ENCODE measurements at places on chromosomes 16 and 17.

DNA sequence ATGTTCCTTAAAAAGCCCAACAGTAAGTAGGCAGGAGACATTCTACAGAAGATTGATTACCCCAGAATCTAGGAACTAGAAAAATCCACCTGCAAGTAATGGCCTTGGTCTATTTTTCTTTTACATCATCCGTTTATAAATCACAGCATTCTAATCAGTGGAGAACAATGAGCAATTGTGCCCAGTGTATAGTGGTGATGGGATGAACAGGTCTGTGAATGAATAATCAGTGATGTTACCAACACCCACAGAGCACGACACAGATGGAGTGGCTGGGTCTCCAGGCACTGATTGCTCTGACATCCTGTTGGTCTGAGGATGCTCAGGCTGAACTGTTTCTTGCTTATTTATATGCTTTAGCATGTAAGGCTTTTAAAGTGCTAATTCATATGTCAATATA, 1251.2 kb upstream of the CDH8 start:
- DNase-seq, result no peak

- DNase-seq, result no peak
Observed at GRCh38 chr17:21276264-21276588, 8.3 kb upstream of the MAP2K3 start.

GRCh38 chr16:16042076-16042475, 92.7 kb downstream of the ABCC1 start:
- no peak for DNase-seq

DNA sequence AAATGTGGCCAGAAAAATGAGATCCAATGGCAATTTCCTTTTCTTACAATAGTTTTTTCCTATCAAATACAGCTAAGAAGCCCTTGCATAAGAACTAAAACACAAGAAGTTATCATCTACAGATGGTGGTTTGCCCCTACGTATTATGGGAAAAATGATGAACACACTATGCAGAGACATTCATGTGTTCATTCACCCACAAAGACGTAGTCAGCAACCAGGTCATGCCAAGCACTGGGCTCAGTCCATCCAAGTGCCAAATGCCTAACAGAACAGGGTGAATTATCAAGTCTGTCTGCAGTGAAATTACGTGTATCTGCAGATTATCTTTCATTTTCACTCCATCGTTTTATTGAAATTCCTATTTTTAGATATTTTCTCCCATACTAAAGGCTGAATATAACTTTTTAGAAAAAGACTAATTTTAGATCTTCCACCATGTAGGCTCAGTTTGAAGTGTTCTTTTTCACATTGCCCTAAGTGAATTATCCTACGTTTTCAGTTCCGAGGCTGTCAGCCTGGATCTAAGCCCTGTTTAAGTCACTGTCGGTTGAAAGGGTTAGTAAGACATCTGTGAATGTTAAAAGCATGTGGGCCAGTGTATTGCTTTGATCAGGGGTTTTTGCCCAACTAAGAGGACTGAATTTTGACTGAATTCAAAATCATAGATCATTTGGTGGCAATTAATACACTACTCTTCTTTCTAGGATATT, 78.1 kb upstream of the DHX40 start:
- no peak for DNase-seq

DNA sequence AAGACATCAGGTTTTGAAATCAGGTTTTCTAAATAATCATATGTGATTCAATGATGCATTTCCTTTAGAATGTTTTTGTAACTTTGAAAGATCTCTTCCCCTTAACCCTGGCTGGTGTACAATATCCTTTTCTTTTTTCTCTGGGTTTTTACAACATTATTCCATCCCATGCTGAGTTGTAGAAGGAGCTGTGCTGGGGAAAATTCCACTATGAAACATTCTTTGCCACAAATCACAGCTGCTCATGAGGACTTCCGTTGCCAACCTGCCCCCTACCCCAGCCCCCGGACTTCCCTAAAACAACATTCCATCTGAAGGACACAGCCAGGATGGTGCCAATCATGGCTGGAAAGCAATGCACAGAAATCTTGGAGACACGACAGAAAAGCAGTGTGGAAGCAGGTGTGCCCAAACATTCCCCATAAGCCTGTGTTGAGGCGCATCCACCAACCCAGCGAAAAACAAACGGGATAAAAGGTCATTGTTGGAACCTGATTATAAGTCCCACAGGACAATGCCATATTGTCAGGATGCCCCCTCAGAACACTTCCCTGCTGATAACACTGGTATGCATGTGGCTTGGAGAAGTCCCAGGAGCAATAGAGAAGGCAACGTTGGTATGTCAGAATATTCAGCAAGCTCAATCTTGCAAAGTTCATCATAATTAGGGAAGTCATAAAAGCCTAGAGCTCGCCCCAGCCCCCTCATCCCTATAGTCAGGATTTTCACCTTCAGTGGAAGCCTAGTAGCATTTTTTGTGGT, 475.0 kb downstream of the HS3ST3B1 start:
- no peak for DNase-seq

- DNase-seq, result no peak
Observed at GRCh38 chr17:75872434-75873351, 5.7 kb downstream of the TRIM47 start.

GRCh38 chr16:56401482-56401881, 23.9 kb downstream of the AMFR start:
- no peak for DNase-seq

DNA sequence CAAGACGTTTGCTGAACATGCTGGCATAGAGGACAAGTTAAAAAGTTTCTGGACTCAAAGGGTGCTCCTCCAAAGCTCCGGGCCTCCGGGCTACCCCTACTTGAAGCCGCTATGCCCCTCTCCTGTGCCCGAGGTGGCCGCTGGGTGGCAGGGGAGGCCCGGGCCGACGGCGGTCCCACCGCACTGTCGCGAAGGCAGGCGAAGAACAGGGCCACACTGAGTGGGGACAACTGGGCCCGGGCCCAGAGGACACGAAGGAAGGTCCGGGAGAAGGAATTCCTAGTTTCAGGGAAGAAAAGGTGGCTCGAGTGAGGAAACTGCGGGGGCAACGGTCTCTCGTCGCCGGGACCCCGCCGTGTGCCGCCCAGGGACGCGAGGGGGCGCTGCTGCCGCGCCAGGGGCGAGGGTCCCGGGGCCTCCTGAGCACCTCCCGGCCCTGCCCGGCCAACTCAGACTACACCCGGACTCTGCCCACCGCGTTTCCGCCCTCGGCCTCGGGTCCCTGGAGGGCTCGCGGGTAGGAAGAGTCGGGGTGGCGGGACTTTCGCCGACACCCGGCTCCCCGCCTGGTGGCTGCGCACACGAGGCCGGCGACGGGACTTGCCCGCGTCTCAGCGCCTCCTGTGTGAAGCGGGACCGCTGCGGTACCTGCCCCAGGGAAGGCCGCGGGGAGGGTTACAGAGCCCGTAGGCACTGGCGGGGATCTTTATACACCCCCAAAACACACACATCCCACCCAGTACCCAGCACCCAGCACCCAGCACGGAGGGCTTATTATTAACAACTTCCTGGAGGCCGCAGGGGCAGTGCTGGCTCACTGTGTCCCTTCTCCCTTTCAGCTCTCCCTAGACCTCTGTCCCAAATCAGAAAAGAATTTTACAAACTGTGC, 772 bp upstream of the CHCT1 start:
- no peak for DNase-seq

DNA sequence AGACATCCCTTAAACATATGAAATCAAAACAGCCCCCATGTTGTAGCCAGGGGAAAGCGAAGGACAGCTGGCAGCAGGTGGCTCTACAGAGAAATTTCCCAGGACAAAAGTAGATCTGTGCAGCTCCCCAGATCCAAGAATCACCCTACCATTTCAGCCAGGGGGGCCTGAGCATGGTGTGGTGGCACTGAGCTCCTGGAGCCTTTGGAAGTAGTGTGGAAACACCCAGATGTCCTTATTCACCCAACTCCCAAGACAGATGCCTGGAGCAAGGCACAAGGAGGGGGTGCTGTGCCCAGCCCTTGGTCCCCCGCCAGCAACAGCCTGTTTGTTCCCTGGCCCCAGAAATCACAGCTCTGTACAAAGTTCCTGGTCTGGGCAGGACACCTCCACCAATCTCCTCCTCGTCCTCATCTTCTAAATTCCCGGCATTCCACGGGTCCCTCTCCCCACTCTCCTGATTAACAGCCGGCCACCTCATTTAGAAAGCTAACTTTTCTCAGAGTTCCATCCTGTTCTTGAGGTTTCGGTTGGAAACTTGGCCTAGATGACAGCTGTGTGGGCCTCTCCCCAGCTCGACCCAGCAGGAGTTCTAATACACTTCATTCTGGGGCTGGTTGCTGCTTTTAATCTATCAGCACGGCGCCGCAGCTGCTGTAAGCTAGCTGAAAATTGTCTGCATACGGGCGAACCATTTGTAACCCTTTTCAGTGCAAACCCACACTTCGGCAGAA, 191.1 kb downstream of the C16orf78 start:
- DNase-seq, result no peak

DNA sequence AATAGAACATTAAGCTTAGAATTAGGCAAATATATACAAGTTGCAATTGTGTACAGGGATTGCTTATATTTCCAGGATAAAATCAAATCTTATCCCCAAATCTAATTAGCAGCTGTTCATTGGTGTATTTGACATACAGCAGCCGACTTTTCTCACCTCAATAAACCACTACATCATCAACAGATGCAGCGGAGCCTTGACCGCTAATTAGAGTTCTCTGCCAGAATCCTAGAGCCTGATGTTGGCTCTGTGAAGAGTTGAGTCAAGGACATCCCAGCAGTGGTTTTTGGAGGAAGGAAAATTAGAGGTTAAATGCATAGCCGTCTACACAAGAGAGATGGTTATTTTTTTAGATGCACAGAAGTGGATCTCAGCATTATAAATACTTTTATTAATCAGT, 221.9 kb upstream of the CACNG5 start:
- no peak for DNase-seq

GRCh38 chr17:65102788-65103187, 34.4 kb upstream of the RGS9 start:
- DNase-seq, result no peak

- DNase-seq, result no peak
Observed at GRCh38 chr16:57324749-57325148, 33.8 kb upstream of the CCL22 start.

DNA sequence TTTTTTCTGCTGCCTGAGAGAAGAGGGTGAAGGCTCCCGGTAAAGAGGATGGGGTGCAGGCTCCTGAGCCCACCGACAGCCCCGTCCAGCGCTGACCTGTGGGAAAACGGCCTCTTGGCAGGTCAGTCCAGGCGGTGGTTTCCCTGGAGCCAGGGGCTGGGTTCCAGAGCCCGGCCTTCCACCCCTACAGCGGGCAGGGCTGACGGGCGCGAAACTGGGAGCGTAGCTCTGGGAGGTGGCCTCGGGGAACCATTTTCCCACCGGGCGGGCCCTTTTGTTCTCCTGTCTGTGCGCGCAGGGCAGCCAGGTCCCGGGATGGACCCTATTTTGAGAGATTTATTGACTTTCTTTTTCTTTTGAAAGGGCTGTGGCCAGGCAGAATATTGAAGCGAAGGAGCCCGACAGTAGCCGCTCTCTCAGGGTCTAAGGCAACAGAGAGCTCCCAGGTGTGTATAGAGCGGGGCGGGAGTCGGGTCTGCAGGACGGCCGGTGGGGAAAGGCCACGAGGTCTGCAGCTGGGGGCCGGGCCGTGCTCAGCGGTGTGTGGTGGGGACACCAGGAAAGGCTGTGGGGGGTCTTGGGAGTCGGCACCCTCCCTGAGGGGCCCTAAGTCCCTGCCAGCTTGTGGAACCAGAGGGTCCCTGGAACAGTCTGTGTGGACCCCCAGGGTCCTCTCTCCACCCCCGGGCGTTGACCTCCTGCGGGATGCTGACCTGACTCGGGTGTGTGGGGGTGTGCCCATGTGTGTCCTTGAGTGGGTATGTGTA, 32.3 kb downstream of the METRNL start:
- no peak for DNase-seq

DNA sequence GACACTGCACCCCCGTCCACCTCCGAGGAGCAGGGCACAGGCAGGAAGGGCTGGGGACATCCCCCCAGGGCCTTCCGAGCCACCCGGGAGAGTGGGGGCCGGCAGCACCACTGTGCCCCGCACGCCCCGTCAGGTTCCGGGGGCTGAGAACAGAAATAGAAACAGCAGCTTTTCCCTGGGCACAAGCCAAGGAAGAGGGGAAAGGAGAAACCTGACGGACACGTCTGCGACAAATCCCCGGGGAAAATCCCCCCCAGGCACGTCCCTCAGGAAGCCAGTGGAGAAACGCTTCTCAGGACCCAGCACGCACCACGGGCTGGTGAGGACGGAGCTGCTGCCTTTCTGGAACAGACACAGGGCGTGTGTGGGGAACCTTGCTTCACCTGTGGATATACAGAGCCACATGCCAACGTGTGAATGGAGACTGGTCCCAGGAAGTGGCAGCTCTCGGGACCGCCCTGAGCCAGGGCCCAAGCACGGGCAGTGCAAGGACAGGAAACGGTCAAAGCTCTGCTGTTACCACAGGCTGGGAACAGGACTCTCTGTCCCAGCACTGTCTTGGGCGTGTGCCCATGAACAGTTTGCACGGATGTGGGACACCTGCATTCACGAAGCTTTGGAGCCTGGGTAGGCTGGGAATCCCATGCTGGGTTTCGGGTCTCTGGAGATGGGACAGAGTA, 1.2 kb upstream of the TMEM204 start:
- DNase-seq, result no peak

- DNase-seq, result no peak
Observed at GRCh38 chr17:44033861-44034408, 19.2 kb upstream of the TMEM101 start.

GRCh38 chr16:85650135-85650843, 37.2 kb downstream of the GSE1 start:
- no peak for DNase-seq

DNA sequence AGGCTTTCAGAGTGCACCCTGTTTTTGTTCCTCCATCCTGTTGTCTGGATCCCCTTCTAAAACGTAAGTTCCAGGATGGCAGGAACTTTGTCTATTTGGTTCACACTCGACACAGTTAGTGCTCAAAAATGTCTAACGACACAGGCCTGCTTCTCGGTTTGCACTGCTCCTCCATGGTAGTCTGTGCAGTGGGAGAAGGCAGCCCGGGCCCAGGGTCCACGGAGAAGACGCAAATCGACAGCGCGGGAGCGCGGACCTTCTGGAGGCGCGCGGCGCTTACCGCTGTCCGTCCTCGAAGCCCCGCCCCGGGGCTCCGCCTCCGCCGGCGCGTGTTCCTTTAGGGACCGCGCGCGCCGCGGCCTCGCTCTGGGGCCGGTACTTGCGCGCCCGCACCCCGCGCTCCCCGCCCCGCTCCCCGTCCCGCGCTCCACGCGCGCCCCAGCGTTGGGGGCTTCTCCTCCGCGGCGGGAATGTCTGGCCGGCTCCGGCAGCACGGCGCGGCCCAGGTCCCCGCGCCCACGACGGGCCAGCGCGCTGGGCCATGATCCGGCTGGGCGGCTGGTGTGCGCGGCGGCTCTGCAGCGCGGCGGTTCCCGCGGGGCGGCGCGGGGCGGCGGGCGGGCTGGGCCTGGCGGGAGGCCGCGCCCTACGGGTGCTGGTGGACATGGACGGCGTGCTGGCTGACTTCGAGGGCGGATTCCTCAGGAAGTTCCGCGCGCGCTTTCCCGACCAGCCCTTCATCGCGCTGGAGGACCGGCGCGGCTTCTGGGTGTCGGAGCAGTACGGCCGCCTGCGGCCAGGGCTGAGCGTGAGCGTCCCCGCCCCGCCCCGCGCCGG, at the start of gene NT5M:
Gene NT5M, plus strand, starts transcription at position 364 of the 837 bp plus-strand sequence. Its CDS starts 178 bp downstream, at position 542.
- DNase-seq, result no peak

Measured in SIG-M5 (cell line).